ENCODE measurements at places on chromosomes 4 and X.

DNA sequence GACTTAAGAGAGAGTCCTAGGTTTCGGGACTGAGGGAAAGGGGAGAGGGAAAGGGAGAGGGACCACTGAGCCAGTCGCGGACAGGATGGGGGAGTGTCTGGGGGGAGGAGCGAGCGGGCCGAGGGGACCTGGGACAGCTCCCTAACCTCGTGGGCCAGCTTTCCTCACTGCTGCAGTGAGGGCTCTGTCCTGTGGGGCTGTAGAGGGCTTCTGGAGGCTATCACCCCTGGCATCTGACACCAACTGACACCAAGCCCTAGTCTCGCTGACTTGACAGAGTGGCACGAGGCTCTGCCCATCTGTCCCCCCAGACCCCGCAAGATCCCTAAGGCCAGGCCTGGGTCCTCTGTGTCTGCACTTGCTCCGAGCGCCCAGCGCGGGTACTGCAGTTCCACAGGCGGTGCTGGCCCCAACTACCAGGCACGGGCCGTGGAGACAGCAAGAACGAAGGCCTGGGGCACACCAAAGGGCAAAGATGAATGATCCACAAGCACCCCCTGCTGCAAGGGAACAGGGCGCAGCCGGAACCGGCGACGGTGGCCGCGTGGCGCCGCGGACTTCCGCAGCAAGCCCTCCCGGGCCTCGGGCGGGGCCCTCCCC lies 465 bp downstream of the HAUS7 start:
- peak; percentile 79 for DNase-seq

GRCh38 chrX:48897157-48897624 lies 377 bp downstream of the TIMM17B start:
- DNase-seq, result peak; percentile 76

DNA sequence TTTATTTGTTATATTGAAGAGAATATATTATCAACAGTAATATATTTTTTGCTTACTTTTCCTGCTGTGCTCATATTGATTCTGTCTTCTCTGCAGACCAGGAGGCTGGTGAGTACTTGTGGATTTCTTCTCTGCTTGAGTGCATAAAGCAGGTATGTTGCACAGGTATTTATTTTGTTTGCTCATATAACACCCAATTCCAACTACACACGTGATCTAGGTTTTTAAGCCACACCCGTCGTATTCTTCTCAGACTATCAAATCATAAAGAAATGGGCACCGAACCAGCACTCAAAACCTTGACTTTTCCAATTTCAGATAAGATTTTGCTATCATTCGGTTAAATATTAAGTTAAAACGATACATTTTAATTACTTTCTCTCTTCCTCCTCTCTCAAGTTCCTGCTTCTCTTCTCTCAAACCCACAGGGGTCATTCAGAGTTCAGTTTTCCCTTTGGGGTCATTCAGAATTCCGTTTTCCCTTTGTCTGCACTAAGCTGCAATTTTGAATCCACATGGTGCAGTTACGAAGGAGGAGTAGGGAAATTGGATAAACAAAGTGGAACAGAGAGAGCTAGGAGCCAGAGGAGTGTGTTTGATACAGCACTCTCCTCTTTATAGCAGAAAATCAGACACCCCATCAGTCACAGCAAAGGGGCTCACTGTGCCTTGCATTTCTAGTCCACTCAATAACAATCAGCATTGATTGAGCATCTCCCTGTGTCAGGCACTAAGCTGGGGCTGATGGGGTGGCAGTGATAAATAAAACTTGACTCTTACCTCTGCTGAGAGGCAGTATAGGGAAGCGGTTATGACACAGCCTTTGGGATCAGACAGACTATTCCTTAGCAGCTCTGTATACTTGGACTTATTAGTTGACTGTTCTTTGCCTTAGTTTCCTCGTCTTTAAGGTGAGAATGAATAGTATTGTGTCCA lies at the start of gene ADH1C:
ADH1C (minus strand) TSS at position 145 of the 936 bp plus-strand sequence; CDS start at position 74, 71 bp downstream.
- DNase-seq, result no peak

DNA sequence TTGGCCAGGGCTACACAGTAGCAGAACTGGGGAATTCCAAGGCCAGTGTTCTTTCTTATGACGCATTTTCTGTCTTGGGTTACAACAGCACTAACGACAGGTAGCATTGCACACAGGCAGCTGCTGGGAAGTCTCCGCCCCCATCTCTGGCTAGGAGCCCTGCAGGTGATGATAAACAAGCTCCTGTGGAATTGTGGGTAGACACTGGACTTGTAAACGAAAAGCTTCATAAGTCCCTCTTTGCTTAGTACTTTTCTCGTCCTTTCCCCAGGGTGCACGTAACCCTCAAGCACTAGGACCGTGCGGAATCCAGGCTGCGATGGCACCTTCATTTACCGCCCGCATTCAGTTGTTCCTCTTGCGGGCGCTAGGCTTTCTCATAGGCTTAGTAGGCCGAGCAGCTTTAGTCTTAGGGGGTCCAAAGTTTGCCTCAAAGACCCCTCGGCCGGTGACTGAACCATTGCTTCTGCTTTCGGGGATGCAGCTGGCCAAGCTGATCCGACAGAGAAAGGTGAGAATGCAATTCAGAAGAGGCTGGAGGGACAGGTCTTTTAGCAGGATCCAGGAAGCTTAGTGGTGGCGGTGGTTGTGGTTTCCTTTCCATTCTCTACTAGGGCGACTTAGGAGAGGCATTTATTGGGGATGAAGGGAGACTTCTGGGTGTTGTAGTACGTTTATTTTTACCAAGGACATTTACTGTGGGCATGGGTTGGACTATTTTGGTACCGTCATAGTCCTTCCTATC lies at the start of gene FAAH2:
FAAH2 (plus strand) TSS at position 200 of the 745 bp plus-strand sequence; CDS start at position 320, 120 bp downstream.
- peak; percentile 81 for DNase-seq

DNA sequence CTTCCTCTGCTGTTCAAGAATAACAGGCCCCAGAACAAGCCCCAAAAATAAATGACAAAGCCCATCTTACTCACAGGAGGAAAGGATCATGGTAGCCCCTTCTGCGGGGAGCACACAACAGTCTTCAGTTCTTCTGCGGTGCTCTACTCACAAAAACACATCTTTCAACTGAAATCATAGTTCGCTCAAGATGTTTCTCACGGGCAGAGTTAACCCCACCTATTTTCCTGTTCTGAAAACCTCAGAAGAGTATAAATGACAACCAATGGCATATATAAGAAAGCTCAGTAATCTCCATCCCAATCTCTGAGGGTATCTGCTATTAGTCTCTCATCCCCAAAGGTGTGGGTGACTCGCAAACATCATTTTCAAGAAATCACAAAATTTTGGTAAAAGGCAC lies at the start of gene TXK:
TXK (minus strand) TSS at position 170 of the 400 bp plus-strand sequence; CDS start at position 90, 80 bp downstream.
- no peak for DNase-seq

GRCh38 chr4:88517825-88518224 lies 5.8 kb downstream of the PYURF start:
- no peak for DNase-seq

DNA sequence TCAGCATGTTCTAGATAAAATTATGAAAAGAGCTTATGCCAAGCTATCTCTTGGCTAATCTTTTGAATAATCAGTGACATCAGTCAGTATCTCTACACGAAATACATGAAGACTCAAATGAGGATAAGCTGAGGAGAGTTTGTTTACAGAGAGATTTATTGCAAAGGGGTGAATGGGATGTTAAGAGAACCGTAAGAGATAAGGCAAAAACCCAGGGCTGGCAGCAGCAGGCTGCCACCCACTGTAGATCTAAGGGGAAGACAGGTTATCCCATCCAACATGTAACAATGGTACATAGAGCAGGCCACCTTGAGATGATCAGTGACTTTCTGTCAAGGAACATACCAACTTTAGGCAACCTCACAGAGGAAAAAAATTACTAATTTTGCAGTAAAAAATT lies 432.1 kb upstream of the NR3C2 start:
- no peak for DNase-seq

DNA sequence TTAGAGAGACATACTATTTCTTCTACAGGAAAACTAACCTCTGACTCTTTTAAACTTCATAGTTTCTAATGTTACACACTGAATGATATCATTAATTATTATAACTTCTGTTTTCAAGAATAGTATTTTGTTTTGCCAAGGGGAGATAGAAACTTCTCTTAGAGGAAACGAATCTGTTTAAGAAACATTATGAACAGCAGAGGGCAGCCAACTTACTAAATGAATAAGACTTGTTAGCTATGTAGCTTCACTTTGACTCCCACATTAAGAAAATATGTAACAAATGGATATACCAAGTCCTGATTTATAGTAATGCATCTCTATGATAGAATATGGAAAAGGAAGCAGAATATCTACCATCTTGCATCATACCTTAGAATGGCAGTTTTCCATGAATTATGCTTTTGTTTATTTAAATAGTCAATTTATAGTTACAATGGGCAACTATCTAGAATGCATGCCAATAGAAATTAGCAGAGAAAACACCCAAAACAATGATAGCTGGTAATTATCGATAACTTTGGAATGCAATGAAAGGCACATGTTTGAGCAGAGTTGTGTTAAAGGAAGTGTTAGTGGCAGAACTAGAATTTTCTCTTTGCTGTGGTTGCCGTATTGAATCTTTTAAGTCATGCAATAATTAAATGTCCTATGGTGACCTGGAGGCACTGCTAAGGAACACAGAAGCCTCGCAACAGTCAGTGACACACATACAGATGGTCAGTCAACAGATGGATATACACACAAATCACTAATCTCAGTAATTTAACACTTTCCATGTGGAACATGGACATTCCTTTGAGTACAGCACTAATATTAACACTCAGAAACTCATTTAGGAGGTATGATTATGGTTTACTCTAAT lies 105.7 kb upstream of the PDLIM3 start:
- peak; percentile 31 for DNase-seq

GRCh38 chr4:153785910-153786721 lies 2.8 kb downstream of the SFRP2 start:
- peak; percentile 50 for DNase-seq

GRCh38 chr4:141711211-141711610 lies 74.8 kb downstream of the IL15 start:
- peak; percentile 16 for DNase-seq

DNA sequence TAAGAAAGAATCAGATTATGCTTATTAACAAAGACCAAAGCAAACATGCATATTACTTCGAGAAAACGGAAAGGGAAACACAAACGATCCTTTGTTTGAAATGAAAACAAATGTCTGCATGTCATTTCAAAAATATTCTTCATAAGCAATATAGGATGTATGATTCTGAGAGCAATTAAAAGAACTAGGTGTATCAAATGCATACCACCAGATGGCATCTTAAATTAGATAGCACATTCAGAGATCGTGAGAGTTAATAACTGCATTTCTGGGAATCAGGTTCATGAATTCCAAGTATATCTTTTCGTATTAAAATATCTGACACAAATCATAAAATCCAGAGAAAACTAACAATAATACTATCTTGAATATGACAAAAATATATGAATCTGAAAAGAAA lies 159.5 kb downstream of the PPP3CA start:
- no peak for DNase-seq

DNA sequence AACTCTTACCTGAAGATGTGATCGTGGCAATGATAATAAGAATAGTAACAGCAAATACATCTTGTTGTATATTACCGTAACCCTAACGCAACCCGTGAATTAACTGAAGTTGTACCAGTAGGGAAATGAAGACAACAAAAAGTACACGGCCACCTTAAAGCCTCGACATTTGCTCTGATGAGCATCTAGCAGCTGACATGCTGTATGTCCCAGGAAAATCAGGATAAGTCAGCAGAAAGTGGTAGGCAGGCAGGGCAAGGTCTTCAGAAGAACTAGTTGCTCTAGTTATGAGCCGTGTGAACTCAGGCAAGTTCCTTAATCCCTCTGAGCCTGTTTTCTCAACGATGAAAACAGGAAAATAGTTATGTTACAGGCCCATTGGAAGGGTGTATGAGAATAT lies 7.7 kb upstream of the ASB5 start:
- no peak for DNase-seq

- no peak for DNase-seq
Measured at GRCh38 chrX:67351411-67351810, 192.4 kb upstream of the AR start.

DNA sequence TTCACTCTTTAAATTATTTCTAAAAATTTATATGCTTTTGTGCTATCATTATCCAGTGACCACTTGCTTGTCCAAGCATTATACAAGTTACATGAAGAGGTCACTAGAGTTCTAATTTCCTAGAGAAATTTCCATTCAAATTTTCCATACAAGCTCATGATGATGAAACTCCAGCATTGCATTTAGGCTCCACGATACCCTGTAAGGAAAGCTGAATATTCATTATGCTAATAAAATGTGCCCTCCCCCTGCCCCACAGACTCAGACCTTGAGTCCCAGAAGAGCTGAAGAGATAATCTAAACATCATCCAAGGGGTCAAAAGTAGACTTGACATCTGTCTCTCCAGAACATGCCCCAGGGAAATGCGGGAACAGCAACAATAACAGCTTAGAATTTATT lies 19.6 kb upstream of the FAM156A start:
- no peak for DNase-seq

- DNase-seq, result no peak
Measured at GRCh38 chr4:152894673-152895072, 41.5 kb upstream of the FHDC1 start.

GRCh38 chr4:98905839-98906238 lies 23.1 kb downstream of the EIF4E start:
- DNase-seq, result no peak

DNA sequence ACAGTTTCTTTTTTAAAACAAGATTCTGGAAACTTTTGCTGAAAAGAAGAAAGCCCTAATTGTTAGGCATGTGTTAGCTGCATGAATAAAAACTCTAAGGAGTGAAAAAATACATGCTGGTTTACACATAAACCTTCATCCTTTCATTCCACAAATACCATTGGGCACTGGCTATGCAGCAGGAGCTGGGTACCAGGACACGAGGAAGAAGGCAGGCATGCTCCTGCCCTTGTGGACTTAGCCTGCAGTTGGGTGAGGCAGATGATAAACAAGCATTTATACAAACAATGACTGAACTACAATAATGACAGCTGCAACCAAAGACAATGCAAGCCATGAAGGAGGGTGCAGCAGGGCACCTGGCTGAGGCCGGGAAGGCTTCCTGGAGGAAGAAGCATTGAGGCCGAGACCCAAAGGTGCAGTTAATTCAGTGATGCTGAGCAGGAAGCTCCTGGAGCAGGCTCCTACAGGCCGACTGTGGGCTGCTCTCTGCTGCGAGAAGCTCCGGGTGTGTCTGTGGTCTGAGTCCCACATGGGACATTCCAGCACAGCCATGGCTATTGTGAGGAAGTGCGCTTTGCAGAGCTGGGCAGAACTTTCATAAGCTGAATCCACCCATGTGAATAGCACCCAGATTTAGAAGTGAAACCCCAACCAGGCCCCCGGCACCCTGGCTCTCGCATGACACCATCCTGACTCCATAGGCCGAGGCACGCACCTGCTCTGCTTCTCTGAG lies 44.0 kb upstream of the MXD4 start:
- no peak for DNase-seq

GRCh38 chr4:10521424-10521823 lies 64.2 kb upstream of the ZNF518B start:
- peak; percentile 63 for DNase-seq

DNA sequence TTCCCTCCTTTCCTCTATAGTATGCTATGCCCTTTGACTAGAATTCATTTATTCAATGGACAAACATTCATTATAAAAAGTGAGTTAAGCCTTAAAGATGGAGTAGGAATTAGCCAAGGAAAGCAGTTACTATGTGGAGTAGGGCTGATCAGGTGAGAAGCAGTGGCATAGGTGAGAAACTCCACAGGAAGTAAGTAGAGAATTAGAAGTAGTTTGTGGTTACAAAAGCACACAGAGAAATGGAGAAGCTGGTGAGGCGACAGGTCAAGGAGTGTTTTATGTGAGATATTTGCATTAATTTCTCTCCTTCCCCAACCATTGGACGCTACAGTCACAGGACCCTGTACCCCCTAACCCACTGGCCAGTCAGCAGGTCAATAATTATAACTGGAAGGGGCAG lies 30.6 kb downstream of the SETD7 start:
- no peak for DNase-seq

GRCh38 chr4:2354118-2354517 lies 64.3 kb downstream of the ZFYVE28 start:
- no peak for DNase-seq
